ENCODE measurements at places on chromosomes 3 and 15.

- DNase-seq, result no peak
Measured at GRCh38 chr3:105801397-105801796, 67.4 kb downstream of the CBLB start.

DNA sequence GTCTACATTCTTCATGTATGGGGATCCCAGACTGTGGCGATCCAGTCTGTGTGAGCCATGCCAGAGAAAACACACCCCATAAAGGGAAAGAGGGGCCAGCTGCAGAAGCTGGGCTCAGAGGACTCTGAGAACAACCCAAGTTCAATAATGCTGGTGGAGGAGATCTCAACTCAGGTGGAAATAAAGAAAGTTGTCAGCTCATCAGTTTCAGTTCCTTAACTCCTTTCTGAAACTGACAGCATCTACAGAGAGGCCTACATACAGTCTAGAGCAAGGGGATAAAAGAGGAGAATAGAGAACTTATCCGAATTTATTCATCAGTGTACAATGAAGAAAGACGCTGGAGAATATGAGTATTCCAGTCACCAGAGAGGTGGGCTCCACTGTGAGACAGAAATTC is 77.0 kb downstream of the NTRK3 start:
- no peak for DNase-seq

GRCh38 chr15:62896969-62897486 is 145.5 kb upstream of the TPM1 start:
- peak; percentile 97 for DNase-seq

GRCh38 chr3:54053211-54053610 is 69.1 kb upstream of the CACNA2D3 start:
- DNase-seq, result no peak

DNA sequence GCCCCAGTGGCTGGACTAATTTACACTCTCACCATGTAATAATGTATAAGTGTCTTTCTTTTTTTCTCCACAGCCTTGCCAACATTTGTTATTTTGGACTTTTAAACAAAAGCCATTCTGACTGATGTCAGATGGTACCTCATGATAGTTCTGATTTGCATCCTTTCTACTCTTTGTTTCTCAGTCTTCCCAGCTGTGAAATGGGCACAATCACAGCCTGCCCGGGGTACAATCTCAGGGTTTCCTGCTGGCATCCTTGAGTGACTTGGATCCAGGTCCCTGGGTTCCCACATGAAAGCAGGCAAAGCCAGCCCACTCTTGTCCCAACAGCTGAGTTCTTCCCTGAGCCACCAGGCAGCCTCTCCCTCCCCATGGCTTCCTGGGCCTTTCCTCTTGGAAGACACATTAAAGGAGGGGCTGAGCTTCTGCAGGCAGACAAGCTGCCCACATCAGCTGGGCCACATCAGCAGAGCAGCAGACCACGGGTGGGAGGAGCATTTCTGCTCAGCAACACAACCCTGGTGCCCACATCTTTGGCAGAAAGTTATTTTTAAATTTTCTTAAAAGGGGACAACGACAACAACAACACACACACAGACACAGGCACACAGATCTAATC is 82.0 kb downstream of the MYLK start:
- no peak for DNase-seq

DNA sequence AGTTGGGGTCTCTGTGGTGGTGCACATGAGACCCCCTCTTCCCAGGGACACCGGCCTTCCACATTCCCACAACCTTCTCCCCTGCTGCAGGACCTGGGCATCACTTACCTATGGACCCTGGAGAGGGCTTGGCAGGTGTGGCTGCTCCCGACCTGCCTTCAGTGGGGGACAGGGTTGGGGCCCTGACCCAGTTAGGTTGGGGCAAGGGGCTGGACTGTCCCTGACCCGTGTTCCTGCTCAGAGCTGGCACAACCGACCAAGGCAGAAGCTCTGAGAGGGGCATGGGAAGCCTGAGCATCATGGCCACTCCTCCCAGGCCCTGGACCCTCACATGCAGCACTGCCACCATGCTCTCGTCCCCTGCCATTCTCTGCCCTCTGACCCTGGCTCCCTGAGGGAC is 6.1 kb downstream of the NBEAL2 start:
- no peak for DNase-seq

- DNase-seq, result no peak
Measured at GRCh38 chr3:79973482-79973881, 205.7 kb upstream of the ROBO1 start.

DNA sequence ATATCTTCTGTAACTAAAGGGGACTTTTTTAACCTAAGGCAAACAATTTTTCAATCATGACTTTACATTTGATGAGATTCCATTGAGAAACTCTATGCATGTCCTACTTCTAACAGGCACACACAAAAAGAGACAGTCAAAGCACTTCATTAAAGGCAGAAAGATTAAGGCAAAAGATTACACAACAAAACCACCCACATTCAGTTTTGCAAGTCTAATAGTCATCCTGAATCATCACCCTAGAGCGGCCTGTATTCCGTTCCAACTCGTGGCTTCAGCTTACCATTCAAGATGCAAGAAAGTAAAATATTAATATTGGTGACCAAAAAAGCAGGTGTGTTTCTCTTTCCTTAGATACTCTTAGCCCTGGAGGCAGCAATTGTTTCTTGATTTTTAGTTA is 205.9 kb downstream of the P3H2 start:
- DNase-seq, result peak; percentile 42

DNA sequence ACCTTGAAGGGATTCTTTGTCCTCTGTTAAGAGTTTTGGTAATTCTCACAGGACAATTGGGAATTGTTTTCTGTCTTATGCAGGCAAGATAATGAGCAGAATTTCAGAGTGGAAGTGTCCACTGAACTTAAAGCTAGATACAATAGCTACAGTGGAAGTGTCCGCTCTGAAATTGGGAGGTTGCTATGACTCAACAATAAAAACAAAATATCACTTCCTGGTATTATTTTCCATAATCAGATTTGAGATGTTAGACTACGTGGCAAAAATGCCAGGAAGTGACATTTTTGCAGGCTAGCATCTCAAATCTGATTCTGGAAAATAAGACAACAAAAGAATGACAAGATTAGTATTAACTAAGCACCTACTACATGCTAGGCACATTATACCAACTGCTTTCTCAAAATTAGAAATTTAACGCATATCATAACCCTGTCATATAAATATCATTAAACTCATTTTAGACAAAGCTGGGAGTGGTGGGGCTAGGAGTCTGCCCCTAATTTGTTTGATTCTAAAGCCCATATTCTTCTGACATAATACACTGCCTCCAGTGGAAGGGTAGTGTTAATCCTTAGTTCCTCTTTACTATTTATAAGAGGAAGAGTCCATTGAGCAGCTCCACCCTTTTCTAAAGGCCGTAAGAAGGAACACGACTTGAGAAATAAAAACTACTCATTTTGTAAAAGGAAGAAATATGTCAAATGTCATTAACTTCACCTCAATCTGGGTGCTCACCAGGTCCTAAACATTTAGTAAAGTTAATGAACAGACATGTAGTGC is 266.9 kb upstream of the STT3B start:
- no peak for DNase-seq

DNA sequence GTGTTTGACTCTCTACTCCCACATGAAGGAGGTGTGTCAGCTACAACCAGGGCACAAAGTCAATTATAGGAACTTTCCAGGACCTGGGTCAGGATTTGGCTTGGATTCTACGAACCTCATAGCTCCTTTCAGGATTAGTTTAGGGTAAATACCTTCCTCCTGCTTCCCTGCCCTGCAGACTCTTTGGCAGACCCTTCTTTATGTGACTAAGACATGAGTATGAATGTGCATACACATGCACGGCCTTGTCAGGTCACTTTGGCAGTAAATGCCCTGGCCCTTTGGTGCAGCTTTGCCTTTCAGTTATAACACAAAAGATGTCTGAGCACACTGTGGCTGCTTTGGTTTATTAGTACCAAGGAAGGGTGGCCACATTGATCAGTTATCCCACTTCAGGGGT is 68.9 kb downstream of the GHSR start:
- DNase-seq, result no peak

DNA sequence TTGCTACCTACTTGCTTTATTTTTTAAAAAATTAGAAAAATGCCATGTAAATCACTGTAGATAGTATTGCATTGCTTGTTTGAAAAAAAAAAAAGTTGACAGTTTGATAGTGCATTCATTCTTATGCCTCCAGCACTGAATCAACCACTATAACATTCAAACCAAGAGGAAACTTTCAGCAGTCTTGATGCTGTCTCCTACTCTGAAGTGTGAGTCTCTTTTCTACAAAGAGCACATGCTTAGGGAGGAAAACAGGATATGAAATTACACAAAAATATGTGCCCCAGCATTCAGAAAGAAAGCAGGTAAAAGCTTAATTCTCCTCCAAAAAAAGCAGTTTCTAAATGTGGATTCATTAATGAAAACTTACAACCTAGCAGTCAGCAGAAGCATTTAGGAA is 78.3 kb downstream of the ZBTB20 start:
- no peak for DNase-seq

- DNase-seq, result no peak
Measured at GRCh38 chr3:123347691-123348264, 101.1 kb downstream of the ADCY5 start.

- DNase-seq, result peak; percentile 30
Measured at GRCh38 chr3:4680871-4681300, 187.7 kb downstream of the ITPR1 start.

GRCh38 chr3:46701181-46701939 is at the start of gene TMIE:
TSS of gene TMIE (plus strand) at chr3:46701392. CDS start at chr3:46701488, 96 bp downstream.
- no peak for DNase-seq

DNA sequence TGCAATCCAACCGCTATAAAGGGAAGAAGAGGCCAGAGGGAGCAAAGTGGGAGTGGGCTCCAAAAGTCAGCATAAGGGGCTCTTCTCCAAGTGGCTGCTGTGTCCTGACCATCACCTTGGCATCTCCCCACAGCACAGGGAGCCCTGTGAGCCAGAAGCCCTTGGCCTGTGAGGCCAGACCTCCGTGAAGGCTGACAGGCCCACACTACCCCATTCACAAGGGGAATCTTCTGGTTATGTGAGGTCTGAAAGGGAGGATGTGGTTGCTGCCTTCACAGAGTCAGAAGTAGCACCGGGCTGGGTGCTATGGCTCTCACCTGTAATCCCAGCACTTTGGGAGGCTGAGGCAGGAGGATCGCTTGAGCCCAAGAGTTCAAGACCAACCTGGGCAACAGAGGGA is 2.6 kb upstream of the ULK3 start:
- DNase-seq, result no peak

DNA sequence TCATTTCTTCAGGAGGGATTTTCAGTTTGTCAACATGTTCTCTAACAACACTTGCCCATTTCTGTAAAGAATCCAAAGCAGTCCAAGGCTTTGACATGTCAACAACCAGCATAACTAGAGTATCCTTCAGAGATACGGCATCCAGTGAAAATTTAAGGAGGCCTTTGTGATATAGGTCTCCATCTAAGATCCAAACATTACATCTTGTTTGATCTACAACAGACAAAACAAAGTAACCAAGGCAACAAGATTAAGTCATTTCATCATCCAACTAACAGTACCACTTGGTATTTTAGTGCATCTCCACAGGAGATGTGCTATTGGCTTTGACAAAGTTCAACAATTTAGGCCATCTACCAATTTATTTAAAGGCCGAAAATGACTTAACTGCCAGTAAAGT is 25.8 kb downstream of the DYNC1LI1 start:
- DNase-seq, result no peak

GRCh38 chr3:48459773-48460516 is 13.4 kb downstream of the ATRIP start:
- no peak for DNase-seq

DNA sequence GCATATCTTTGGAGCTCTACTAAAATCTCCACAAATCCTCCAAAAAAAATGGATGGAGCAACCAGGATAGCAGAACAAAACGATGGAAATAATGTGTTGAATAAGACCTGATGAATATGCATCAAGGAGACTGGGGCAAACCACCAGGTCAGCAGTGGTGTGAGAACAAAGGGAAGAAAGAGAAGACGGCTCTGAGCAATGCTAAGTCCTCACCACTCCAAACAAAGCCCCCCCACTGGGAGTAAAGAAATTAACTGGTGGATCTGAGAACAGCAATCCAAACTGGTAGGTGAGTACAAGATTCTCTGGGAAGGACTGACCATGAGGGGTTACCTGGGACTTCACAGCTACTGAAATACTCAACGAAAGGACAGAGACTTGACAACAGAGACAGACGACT is 977.3 kb downstream of the TBL1XR1 start:
- DNase-seq, result no peak

DNA sequence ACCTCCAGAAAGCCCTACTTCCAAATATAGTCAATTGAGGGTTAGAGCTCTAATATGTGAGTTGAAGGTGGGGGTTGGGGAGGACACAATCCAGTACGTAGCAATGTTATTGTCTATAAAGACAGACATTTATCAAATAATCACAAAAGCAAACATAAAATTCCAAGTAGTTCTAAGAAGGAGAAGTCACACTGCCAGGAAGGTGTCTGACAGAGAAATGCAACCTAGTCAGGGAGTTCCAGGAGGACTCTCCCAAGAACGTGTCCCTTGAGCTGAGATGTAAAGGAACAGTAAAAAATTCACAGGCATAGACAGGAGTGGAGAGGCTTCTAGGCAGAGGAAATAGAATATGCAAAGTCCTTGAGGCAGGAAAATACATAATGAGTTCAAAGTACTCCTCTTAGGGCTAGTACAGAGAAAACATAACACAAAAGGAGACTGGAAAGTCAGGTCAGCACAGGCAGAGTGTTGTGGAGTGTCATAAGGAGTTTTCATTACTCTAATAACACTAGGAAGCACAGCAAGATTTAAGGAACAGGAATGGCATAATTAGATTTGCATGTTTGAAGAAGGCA is 277.6 kb upstream of the STT3B start:
- DNase-seq, result no peak

DNA sequence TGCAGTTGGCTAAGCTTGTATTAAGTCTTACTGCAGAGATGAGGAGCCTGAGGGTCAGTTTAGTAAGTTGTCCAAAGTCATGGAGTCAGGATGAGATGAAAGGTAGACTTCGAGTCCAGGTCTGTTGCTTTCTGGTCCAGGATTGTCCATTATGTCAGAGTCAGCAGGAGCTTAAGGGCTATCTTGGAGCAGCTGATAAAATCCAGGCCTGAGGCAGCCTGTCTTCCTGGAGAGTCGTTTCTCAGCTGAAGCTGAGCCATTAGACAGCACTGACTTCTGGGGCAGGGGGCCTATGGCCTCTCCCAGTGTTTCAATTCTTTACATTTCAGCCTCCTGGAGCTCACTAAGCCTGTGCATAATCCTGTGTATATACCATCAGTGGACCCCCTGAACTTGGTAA is 219.5 kb upstream of the GAP43 start:
- DNase-seq, result no peak

DNA sequence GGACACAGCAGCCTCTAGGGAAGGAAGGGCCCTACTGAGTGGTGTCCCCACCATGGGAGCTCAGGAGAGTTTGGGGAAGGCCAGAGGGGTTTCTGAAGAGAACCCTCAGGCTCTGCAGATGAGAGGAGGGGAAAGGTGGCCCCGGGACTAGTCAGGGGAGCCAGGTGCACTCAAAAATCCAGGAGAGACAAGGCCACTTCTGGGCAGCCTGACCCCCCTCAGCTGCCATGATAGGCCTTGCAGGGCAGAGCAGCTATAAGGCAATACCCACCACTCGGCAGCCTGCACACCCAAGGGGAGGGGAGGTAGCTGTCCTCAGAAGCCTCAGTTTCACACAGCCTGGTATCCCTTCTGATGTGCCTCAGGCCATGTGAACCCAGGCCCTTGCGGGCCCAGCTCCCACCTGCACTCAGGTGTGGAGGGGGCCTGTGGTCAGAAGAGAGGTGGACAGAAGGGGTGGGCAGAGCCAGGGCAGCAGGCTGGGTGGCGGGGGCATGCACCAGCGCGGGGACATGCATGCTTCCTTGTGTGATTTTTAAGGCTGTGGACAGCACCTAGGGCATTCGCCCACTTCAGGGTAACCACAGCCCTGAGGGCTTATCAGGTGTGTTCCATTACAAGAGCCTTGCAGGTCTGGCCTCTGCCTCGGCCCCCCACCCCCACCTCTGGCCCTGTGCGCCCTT is 34.6 kb downstream of the SRPRB start:
- no peak for DNase-seq

All from HFF-Myc (cell line).